ENCODE measurements at places on chromosomes 7 and 10.

GRCh38 chr7:47387506-47387905 lies 194.4 kb downstream of the TNS3 start:
- no peak for DNase-seq

GRCh38 chr10:130074639-130075038 lies 36.0 kb downstream of the C10orf143 start:
- no peak for DNase-seq

- no peak for DNase-seq
These were observed 31.5 kb upstream of the PRTFDC1 start for GRCh38 chr10:24983946-24984345.

DNA sequence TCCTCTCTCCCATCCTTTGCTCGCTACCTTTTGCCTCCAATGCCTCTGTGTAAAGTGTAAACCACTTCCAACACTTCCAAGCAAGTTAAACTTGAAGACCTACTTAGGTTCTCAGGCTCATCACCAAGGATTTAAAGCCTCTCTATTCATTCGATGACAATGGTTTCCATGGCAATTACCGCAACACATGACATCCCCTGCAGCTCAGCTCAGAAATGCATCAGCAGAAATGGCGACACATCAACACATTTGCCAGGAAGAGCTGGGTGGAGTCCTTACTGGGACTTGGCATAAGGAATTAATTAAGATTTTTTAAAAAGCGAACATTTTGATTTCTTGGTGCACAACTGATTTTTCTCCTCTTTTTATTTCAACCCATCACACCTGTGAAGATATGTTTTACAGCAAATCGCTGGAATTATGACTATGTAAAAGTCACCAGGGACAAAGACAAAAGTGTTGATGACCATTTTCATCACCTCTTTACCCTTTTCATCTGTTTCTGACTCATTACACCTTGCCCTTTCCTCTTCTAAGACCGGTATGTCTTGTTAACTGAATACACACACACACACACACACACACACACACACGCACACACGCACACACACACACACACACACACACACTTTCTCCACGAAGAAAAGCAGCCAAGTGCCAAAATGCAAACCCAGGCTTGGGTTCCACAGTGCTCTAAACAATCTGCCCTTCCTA lies 453.4 kb upstream of the CELF2 start:
- DNase-seq, result peak; percentile 16

- DNase-seq, result no peak
These were observed 9.7 kb downstream of the AHR start for GRCh38 chr7:17307969-17308648.

GRCh38 chr10:9305018-9305655 lies 1250.6 kb downstream of the GATA3 start:
- DNase-seq, result no peak

- DNase-seq, result no peak
These were observed 3.7 kb upstream of the IL2RA start for GRCh38 chr10:6065835-6066234.

DNA sequence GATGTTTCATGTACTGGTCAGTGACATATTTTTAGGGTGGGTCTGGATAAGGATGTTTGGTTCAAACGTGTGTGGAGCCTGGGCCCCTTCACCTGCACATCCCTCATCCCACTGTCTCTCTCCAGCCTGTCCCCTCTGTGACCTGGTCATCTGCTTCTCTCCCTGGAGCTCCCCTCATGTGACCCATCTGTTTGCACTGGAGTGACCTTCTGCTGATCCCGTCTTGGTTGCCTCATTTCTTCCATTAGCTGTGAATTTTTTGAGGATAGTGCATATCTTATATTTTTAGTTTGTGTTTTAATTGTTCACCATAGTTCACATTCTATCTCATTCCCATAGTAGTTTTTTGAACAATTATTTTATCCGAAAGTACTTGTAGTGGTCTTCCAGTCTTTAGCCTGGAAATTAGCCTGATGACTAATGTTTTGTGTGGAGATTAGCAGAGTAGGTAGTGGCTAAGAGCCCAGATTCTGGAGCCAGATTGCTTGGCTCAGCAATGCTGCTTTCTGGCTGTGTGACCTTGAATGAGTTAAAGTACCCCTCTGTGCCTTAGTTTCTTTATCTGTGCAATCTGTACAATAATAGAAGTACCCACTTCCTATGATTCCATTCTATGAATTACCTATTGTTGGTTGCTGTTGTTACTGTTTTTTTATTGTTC lies 224.5 kb downstream of the LRMDA start:
- no peak for DNase-seq

DNA sequence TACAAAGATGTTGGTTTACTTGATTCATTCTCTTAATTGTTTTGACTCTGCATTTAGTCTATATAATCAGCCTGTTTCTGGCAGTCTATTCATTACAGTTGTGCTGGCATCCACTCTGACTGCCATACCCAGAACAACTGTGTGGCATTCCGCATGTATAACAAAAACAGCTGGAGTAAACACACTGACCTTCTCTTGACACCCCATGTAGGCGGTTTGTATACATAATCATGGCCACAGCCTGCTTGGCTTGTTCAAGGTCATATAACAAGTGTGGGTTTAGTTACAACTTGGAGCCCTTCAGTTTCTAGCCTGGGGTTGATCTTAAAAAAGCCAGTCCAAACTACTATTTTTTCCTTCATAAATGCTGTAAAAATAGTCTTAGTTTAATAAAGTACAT lies 70.9 kb downstream of the MBL2 start:
- DNase-seq, result no peak

- no peak for DNase-seq
These were observed 55.0 kb upstream of the CXCL12 start for GRCh38 chr10:44439958-44440244.

DNA sequence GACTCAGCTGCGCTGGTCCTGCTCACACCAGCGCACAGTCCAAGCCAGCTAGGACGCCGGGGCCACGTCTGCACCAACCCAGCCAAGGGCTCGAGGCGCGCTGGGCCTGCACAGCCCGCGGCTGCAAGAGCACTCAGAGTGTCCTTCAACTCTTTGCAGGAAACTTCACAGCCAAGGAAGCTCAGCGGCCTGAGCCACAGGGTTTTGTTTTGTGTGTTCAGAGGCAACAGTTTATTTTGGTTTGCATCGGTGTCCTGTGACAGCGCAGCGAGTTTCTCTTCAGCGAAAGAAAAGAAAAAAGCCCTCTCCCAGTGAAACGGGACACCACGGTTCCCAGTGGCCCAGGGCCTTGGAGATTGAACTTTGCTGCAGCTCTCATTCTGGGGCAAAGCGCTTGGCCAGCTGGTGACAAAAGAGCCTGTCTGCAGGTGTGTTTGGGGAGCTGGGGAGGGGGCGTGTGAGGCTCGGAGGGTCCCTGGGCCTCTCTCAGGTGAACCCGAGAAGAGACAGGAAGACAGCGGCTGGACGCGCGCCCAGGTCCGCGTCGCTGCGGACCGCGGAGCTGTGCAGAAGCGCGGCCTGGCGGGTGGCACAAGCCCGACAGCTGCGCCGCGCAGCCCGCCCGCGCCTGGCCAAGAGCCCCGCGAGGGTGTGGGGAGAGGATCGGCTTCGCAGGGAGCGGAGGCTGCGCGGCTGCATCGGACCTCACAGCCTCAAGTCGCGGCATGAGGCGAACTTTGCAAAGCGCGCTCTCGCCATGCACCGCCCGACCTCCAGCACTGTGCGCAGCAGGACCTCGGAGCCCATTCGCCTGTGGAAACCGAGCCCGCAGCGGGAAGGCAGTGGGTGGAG lies 922 bp downstream of the CXCL12 start:
- DNase-seq, result no peak

GRCh38 chr10:110448682-110449418 lies 48.9 kb upstream of the DUSP5 start:
- DNase-seq, result no peak

- no peak for DNase-seq
These were observed 79.8 kb downstream of the EPDR1 start for GRCh38 chr7:38000272-38000671.

DNA sequence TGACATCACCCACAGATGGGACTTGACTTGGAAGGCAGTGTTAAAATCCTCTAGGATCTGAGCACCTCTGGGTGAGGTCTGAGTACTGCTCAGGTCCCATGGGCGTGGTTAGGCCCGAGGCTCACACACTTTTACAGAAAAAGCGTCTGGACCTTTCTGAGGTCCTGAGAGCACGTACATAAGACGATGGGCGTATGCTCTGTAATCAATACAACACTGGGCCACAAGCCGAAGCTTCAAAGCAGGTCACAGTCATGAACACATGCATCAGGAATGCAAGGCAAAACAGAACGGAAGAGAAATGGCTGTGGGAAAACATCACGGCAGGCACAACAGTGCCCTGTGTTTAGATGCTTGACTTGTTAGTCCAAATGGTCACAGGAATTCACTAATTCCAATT lies 112.2 kb downstream of the LARP4B start:
- no peak for DNase-seq

DNA sequence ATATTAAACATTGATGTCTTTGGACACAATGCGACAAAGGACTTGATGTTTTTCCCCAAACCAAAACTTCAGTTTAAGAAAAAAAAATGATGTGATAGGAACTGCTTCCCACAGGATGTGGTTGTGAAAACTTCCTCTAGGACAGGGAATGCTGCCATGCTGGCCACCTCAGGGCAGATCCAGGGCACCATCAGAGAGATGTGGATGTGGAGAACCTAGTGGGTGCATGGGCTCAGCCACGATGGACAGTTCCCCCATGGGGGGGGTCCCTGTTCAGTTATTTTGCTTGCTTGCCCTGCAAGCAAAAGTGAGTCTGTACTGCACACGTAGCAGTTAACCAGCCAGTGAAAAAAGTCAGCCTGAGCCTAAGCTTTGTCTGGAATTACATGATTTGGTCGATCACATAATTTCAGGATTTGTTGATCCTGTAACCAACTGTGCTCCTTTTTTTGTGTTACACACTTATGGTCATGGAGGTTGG lies 36.3 kb downstream of the LAMB4 start:
- DNase-seq, result no peak

DNA sequence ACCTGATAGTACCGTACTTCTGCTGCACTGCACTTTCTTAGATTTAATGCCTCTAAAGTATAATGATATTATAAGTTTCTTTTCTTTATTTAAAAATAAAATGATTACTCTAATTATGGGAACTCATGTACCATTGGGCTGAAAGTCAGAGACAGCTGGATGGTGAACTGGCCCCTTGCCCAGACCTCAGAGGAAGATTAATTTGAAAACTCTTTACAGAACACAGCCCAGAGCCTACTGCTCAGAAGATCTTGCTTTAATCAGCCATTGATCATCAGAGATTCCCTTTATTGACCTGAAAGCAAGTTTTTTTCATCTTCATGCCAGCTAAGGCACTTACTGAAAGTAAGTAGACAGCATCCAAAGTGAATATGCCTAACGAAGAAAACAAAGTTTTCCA lies 341.7 kb downstream of the GFRA1 start:
- DNase-seq, result no peak

DNA sequence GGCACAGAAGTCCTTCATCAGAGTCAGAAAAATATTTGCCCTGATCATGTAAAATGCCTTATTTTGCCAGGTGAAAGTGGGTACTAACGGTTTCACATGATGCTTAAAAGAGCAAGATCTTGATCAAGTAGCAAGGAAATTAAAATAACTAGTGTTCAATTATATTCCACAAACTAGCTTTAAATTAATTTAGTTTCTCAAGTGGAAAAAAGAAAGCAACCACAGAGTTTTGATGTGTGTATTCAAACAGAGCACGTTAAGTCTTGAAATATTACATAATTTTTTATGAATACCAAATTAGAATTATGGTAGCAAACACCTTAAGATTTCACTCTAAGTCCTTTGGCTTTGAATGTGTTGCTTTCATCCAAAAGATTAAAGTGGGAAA lies 47.3 kb downstream of the PIP4K2A start:
- DNase-seq, result no peak

GRCh38 chr7:113094517-113095249 lies 8.1 kb upstream of the GPR85 start:
- no peak for DNase-seq

DNA sequence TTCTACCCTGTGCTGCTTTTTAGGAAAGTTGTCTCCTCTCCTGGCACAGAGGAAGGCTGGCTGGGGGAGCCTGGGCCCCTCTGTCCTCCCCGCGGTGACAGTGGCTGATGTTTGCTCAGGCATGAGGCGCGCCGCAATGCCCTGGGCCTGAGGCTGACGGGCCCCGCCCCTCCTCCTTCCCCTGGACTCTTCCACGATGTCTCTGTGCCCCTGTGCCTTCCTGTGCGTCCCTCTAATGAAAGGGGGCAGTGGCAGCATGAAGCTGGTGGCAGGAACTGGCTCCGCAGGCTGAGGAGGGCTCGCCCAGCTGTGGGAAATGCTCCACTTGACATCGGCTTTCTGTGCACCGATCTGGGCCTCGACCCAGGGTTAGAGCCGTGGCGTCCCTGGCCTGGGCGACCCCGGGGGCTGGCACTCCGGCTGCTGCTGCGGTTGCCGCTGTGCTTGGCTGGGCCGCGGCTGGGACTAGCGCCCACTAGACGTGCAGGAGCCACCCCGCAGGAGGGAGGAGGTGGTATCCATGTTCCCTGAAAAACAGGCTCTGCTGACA lies 67.9 kb downstream of the ZNF680 start:
- DNase-seq, result no peak

GRCh38 chr10:121092720-121093095 lies 241.5 kb downstream of the WDR11 start:
- DNase-seq, result no peak

DNA sequence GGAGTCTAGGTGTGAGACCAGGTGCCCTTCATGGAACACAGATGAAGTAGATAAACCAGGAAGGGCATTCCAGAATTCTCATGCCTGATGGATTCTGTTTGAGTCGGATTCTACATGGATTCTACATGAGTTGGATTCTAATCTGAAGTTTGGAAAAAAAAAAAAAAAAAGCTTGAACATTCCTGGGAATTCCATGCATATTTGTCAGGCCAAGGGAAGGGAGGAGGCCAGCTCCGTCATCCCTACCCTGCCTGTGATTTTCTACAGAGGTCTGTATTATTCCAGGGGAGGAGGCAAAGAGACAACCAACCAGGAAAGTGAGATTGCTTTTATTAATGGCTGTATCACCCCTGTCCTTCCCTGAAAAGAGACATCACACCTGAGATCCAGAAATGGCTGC lies 27.8 kb upstream of the EBLN1 start:
- no peak for DNase-seq

- DNase-seq, result no peak
These were observed 29.1 kb upstream of the EFCAB10 start for GRCh38 chr7:105610165-105610930.

DNA sequence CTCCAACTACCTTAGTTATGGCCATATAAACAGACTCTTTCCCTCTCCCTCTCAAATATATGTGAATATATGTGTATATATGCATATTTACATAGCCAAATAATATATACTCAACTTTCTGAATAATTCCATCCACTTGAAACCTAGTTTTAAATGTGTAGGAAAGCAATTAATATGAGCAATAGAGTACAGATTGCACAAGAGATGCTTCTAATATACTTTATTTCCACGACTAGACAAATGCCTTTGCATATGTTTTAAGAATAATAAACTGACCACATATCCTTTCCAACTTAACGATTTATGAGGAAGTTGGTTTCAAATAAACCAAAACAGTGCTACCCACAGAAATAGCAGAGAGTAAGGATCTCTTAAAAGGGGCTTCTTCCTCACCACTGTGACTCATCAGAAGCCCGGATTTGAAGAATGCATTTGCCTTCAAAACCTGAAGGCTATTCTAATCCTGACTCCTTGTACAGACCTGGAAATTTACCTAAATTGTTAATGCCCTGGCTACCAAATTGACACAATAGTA lies 266.3 kb downstream of the AHR start:
- no peak for DNase-seq

Measured in COR-L47 (cell line).